AG09319 (cell line): ENCODE measurements at places on chromosomes 5 and 9.

- no peak for DNase-seq
Measured at GRCh38 chr5:126531543-126532120, 63.4 kb downstream of the ALDH7A1 start.

- no peak for DNase-seq
Measured at GRCh38 chr5:59279979-59280378, 613.5 kb downstream of the PDE4D start.

GRCh38 chr9:124221676-124222075 is 36.1 kb upstream of the NEK6 start:
- DNase-seq: no peak

GRCh38 chr9:111825468-111826145 is 30.9 kb upstream of the SHOC1 start:
- DNase-seq: no peak

- DNase-seq: no peak
Measured at GRCh38 chr9:110135846-110136245, 72.1 kb downstream of the C9orf152 start.

- DNase-seq: no peak
Measured at GRCh38 chr5:77824981-77825380, 48.8 kb upstream of the TBCA start.

DNA sequence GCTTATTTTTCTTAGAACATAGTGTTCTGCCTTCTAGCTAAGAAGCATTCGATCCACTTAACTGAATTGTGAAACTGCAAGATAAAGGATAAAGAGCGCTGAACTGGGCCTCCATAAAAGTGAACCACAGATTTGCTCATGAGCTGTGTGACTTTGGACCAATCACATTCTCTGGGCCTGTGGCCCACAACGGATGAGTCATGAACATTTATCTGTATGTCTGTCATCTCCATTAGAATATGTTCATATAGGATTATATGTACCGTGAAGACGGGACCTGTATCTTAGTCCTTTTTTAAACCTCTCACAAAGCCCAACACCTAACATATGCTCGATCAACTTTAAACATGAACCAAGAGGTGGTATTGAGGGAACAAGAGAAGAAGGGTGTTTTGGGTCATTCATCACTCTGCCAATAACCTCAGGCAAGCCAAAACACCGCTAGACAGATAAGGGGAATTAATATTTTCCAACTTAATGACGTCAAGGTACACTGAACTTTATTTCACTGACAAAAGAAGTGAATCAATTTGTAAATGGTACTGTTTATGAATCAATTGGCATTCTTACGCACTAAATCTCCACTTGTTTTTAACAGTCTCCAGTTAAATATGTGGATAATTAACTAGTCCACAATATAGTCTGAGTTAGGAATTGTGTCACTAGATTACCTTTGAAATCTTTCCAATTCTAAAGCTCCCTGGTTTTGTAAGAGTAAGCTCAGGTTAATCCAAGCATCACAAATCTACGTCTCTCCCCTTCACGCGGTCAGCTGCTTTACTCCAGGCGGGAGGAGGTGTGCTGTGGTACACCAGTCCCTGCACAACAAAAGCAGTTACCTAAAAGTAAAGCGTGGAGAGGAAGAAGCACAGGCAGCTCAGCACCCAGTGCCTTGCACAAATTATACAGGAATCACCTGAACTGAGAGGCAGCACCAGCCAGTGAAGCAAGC is 1.6 kb downstream of the TMEM245 start:
- DNase-seq: no peak

DNA sequence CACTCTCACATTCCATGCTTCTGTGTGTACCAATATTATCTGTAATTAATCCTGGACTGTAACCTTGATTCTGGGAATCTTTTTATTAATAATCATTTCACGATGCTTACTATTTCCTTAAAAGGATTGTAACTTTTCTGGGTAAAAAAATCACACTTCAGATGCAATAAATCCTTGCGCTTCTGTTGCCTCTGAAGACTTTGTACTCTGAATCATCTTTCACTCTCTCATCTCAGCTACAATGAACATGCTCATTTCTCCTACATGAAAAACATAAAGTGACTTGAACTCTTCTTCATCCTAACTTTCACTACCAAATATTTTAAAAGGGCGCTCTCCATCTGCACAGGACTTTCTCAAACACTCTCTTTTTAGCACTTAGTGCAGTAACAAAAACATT is 50.0 kb downstream of the GDA start:
- DNase-seq: no peak

GRCh38 chr9:122286764-122287163 is 22.1 kb downstream of the MRRF start:
- no peak for DNase-seq

DNA sequence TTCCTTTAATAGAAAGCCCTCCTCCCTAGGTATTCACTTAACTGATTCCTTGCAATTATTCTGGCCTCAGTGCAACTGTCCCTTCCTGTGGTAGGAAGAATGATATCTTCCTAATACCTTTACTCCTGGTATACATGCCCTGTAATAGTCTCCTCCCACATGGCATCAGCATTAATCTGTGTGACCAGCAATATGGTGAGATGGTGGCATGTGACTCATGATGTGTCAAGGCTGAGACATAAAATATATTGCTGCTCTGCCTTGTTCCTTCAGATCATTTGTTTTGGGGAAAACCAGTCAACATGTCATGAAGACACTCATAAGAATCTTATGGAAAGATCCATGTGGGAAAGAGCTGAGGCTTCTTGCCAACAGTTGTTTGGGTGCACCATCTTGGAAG is 149.1 kb upstream of the TRPM3 start:
- no peak for DNase-seq

- no peak for DNase-seq
Measured at GRCh38 chr9:83220730-83221129, 157.8 kb upstream of the RASEF start.

GRCh38 chr5:53180538-53180937 is 71.0 kb upstream of the MOCS2 start:
- DNase-seq: no peak

DNA sequence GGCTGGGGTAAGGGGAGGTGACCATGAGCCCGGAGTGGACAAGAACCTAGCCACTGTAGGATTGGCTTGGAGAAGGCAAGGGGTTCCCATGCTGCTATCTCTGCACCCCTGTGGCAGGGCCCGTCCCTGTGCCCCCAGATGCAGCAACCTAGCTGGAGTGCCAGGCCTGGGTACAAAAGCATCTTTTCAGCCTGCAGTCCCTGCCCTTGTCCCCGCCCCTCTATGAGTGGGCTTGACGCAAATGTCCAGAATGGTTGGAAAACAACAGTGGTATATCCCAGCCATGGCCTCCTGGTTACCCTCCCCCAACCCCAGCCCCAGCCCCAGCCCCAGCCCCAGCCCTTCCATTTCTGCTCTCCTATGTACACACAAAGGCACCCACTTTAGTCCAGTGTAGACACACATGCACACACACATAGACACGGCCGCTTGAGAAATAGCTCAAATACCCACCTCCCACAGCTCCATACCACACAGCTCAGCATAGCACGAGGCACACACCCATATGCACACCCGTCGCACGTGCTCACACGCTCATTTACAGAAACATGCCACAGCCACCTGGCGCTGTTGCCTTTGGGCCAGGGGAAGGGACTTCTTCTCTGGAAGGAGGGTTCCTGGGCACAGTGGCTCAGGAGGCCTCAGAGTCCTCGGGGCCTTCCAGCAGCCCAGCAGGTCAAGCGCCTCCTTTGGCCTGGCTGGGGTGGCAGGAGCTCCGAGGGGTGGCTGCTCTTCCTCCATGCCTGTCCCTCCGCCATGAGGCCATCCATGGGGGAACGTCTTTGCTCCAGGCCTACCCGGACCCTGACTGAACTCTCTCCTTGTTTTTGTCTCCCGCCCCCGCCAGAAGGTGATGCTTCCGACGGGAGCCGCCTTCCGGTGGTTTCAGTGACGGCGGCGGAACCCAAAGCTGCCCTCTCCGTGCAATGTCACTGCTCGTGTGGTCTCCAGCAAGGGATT is 34.1 kb downstream of the CXXC5 start:
- DNase-seq: no peak

DNA sequence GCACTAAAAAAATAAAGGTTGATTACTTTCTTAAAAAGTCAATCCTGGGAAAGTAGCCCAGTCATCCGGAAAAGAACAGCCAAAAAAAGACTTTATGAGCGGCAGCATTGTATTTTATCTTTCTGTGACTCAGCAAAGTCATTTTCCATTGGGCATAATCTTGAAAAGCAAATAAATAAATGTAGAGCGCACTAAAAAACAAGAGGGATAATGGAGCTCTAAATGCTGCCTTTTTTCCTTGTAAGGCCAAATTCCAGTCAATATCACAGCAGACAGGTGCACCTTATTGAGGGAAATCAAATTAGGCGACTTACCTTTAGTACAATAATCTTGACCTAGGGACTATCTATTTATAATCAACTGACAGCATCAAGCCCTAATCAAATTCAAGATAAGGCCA is 266.8 kb downstream of the MTRR start:
- no peak for DNase-seq

GRCh38 chr5:181203093-181203711 is 1.8 kb downstream of the TRIM7 start:
- no peak for DNase-seq

GRCh38 chr9:136544548-136544963 is 1.3 kb downstream of the NOTCH1 start:
- DNase-seq: no peak

DNA sequence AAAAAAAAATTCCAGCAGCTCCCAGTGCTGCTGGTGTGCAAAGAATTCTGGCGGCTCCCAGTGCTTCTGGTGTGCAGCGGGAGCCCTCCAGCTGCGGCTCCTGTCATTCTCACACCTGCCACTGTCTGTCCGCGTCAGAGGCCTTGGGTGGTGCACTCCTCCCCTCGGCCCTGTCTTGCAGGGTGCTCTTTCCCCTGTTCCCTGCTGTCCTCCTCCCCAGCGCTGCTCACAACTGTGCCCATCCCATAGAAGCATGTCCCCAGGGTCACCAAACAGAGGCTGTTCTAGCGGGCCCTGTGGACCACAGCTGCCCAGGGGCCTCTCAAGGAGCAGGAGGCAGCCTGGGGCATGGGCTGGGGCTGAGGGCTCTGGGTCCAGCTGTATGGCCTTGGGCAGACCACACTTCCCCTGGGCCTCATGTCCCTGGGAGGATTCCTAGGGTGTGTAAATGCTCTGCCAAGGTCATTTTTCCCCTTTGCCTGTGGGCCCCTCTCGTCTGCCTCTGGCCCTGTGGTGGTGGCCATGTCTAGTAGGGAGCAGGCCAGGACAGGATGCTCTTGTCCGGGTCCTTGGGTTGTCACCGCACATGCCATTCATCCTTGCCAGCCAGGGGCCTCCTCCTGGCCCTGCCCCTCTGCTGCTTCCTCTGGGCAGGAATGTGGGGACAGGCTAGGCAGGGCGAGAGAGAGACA is 68.2 kb downstream of the PHF2 start:
- no peak for DNase-seq

DNA sequence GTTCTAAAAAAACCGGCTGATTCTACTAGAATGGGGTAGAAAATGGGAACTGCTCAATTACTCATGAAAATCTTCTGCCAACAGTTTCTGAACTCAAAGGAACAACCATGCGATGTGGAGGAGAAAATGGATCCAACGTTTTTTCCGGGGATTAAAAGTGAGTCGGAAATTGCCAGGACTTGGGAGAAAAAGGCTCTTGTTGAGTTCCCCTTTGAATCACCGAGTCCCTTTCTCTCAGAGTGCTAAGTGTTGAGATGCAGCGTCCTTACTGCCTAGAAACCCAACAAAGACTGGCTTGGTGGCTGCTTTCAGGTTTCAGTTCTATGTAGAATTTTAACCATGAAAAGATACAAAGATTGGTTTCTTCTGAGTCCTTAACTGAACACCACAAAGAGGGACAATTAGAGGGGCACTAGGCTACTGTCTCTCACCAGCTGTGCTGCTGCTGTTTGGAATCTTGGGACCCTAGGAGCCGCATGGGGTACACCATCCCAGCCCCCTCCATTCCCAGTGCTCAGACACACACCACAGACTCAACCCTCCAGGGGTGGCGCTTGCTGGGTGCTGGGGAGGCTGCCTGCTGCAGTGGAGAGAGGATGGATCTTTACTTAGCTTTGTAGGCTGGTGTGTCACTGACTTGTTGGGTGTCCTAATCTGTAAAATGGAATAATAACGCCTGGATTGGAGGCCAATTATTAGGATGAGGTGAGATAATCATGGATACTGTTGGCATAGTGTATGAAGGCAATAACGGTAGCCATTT is 21.5 kb upstream of the NEUROG1 start:
- DNase-seq: no peak

DNA sequence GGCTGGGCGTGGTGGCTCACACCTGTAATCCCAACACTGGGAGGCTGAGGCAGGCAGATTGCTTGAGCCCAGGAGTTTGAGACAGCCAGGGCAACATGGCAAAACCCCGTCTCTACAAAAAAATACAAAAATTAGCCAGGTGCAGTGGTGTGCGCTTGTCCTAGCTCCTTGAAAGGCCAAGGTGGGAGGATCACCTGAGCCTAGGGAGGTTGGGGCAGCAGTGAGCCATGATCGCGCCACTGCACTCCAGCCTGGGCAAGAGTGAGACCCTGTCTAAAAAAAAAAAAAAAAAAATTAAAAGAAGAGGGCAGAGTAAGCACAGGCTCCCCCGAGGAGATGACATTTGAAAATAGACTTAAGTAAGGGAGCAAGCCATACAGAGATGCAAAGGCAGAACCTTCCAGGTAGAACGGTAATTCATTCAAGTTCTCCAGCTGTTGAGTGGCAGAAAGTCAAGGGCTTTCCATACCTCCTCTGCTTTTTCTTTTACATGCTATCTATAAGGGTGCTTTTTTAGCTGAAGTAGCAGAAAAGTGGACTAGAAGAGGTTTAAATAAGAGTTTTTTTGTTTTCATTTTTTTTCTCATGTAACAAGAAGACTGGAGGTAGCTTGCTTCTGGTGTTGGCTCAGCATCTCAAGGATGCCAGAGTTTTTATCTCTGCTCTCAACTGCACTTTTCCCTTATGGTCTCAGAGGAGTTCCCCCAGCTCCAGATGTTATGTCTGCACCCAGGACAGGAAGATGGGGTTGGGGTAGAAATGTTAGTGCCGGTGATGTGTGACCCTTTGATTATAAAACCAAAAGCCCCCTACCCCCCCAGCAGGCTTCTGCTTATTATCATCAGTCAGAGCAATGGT is 40.8 kb downstream of the ERGIC1 start:
- no peak for DNase-seq

GRCh38 chr5:115626445-115626823 is 598 bp upstream of the TMED7 start:
- DNase-seq: no peak

DNA sequence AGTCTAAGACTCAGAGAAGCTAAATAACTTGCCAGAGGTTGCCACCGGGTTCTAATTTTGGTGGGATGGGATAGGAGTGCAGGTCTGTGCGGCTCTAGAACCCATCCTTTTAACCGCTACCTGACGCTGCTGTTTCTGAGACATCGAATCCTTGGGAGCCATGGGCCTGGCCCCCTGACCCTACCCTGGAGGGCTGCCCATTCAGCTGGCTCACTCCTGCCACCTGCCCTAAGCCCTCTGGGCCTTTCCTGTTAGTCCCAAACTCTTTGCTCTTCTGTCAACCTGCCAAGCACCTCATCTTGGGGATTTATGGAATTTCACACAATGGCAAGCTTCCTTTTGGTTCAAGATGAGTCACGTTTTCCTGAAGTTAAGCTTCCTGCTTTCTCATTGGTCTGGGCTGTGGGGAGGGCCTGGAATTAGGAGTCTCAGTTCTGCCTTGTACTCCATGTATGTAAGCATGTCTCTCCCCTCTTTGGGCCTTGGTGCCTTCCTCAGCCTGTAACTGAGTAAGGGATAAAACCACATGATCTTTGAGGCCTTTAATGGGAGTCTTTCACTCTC is 26.6 kb downstream of the ENHO start:
- DNase-seq: no peak

- DNase-seq: no peak
Measured at GRCh38 chr9:99257723-99258389, 35.8 kb downstream of the SEC61B start.

GRCh38 chr5:17218353-17219005 is 1.0 kb downstream of the BASP1 start:
- no peak for DNase-seq
